ENCODE measurements at places on chromosomes 2 and 18.

DNA sequence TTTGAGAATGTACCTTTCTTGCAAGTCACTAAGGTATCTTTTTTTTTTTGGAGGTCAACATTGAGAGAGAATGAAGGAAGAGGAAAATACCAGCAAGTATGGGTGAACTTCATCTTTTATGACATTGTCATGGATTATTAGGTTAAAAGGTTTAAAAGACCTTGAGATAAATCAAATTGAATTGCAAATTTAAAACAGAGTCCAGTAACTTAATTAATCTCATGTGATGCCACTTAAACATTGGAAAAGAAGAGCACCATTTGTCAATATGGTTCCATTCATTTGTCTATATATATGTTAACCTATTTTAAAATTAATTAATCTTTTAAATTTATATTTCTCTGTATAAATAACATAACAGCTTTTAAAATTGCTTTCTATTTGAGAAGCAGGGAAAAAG, 83.8 kb downstream of the PPP1R1C start:
- DNase-seq = no peak

DNA sequence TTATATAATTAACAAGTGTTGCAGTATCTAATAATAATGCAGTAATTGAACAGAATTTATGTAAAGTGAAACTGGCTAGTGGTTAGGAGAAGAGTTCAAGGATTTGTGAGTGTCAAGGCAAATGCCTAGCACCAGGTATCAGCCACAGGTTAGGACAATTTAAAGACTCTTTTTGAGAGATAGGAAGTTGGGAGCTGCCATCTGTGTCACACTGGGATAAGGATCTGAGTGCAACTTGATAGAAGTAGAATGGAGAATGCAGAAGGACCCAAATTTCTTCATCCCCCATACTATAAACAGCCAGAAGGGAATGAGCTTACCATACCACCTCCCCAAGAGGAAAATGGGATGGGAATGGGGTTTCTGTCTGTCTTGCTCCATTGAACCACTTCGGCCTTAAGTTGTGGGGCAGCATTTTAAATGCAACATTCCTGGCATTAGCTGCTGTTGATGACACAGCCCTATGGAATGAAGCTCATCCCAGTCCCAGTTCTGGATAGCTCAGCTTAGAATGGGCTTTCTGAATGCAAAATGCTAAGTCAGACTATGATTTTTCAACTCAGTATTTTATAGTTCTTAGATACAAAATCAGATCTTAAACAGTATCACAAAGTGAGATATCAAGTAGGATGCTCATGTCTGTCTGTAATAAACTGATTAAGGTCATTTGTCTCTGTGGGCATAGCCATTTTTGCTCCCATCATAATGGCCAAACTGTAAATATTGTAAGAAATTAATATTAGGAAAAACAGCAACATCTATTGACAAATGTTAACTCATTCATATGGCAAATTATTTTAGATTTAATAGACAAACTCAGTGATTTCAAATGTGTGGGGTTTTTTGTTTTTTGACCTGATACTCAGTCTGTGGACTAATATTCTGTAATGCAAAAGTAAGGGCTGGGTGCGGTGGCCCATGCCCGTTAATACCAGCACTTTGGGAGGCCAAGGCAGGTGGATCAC, 44.0 kb downstream of the GPR155 start:
- DNase-seq = no peak

DNA sequence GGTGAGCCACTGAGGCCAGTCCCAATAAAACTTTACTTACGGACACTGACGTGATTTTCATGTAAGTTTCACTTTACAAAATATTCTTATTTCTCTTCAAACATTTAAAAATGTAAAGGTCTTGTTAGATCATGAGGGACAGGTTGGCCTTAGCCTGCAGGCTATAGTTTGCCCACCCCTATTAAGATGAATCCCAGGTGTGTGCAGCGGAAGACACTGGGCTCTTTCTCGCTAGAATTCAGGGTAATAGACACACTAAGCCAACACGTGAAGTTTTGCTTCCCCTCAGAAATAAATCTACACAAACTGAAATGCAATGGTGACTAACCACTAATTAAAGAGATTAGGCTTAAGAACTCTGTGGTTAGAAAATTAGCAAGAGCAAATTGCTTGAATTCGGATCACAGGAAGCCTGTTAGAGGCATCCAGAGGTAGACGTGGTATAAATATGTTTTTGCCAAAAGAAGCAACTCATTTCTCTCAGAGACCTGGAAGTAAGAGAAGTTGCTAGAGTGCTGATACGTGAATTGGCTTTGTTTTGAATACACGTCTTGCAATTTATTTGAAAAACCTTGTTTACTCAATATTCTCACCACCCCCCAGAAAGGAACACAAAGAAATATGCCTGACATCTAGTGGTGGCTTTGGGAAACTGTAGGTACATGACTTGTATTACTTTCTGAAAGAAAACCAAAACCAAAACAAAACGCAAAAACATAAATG, 151.6 kb downstream of the DTNB start:
- DNase-seq = no peak

GRCh38 chr18:35071819-35072247, 30.6 kb downstream of the MAPRE2 start:
- no peak for DNase-seq

GRCh38 chr2:240250985-240251847, 110.8 kb upstream of the OTOS start:
- no peak for DNase-seq

- DNase-seq = no peak
Measured at GRCh38 chr2:102032368-102033030, 40.7 kb downstream of the IL1R2 start.

GRCh38 chr2:41836948-41837347, 210.9 kb upstream of the PKDCC start:
- no peak for DNase-seq

- DNase-seq = no peak
Measured at GRCh38 chr2:98329549-98329948, 16.7 kb upstream of the CNGA3 start.

DNA sequence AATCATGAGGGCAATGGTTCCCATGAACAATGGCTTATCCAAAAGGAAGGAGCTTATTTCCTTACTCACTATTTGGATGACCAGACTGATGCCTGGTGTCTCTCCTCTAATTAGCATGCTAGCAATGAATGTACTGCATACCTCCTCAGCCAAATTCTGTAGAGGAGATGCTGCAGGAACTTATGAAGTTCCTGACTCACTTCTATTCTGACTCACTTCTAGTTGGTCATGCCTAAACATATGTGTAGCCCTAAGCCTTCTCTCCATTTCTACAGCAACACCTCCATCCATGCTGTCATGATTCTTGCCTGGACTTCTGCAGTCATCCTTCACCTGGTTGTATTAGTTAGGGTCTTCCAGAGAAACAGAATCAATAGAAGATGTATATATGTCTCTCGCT, 59.9 kb upstream of the MRPS9 start:
- DNase-seq = no peak

DNA sequence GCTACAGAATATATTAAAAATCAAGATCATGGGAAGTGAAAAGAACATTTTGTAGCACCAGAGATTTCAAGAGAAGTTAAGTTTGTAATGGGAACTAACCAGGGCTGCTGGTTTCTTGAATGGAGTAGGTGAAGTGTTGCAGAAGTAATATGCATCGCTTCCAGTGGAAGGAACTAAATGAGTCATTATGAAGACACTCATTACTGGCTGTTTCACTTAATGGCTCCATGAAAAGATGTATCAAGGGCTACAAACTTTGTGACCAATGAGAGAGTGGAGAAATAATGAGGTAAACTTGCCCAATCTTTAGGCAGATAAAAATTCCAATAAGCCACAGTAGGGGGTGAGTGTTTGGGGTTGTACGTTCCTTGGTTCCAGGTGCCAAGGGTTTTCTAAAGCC, 380.4 kb upstream of the POU3F3 start:
- no peak for DNase-seq

DNA sequence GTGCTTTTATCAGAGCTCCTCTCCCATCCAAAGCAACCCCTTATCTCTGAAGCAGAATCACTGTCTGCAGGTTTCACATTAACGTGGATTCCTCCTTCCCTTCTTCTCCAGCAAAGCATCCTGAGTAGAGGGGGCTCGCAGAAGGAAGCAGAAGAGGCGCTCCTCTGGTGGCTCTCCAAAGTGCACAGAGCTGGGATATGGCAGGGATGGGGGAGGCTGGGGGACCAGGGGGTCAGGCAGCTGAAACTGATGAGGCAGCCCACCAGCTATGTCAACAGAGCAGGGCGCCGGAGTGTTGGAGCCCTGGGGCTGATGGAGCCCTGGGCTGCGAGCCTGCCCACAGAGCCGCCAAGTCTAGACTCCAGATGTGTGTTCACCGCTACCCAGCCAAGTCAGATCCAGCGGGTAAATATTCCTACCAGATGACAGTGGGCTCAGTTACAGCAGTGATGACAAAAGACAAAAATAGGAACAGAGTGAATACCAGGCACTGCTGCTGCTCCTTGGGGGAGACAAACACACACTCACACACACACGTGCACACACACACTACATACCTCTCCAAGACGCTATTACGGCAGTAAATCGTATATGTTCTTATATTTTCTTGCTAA, 678.3 kb upstream of the ID2 start:
- DNase-seq = no peak

DNA sequence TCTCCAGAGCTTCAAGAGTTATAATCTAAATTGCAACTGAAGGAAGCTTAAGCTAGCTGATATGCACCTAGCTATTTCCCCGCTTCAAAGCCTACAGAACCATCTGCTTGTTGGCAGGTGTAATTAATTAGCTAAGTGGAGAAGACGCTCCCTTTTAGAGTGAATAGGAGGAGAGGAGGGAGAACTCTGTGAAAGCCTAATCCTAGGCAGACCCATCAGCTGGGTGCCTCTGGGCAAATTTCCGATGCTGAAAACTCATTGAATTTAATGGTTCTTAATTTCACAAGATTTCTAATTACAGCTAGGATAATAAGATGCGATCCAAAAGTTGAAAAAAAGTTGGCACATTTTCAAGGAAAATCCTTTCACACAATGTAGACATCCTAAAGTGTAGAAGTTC, 735.9 kb downstream of the ERBB4 start:
- DNase-seq = no peak

GRCh38 chr2:49794396-49794795, 640.1 kb upstream of the FSHR start:
- DNase-seq = no peak

- no peak for DNase-seq
Measured at GRCh38 chr2:54709336-54709809, 14.1 kb upstream of the EML6 start.

GRCh38 chr18:57981308-57982028, 62.6 kb upstream of the NEDD4L start:
- DNase-seq = no peak

DNA sequence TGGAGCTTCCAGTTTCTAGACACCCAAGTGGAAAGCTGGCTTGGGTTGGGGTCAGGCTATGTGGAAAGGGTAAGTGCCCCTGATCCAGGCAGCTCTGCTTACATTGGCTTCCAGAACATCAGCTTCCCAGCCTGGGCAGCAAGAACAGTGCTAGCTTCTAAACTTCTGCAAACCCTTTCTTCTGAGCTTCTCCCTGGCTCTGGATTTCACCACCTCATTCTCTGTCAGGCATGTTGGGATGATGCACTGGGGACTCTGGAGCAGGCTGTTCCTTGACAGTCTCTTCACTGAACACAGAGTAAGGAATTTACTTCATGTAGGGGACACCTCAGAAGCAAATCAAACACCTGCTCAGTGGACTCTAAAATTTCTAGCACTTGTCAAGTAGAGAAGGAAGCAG, 72.8 kb downstream of the LYPD1 start:
- DNase-seq = no peak

GRCh38 chr18:36338403-36338933, 41.0 kb downstream of the FHOD3 start:
- no peak for DNase-seq

DNA sequence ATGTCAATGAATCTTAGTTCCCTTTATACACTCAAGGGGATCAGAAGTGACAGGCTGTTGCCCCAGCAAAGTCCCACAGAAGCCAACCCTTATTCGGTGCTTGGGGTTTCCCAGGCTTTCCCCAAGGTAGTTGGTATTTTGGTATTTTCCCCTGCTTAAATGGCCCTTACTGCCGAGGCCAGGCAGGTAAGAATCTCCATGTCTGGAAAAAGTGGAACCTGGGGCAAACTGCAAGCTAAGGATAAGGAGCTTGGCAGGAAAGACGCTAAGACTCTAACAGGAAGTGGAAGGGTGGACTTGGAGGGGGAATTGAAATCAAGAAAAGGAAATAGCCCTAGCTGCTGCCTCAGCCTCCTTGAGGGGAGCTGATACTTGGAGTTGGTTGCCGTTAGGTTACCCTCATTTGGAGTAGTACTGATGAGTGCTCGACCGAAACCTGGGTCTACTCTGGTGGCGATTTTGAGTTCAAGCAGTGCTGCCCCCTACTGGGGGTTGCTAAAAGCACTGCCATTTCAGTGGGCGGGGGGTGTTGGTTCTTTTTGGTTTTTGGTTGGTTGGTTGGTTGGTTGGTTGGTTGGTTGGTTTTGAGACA, 3.3 kb upstream of the GPBAR1 start:
- DNase-seq = peak; percentile 57

DNA sequence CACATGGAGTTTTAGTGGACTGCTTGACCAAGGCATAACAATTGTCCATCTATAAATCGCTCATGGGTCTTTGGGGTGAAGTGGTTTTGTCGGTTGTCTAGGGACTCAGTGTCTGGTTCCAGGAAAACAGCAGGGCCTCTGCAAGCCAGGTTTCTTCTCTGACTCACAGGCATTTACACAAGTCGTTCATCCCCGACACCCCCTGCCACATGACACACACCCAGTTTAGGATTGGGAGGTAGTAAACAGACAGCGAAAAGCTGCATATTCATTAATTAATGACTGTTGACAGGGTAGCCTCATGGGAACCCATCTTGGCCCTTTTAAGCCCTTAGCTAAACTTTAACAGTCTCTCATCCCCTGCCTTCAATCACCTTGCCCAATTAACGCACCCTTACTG, 194.8 kb upstream of the ACVR2A start:
- no peak for DNase-seq

DNA sequence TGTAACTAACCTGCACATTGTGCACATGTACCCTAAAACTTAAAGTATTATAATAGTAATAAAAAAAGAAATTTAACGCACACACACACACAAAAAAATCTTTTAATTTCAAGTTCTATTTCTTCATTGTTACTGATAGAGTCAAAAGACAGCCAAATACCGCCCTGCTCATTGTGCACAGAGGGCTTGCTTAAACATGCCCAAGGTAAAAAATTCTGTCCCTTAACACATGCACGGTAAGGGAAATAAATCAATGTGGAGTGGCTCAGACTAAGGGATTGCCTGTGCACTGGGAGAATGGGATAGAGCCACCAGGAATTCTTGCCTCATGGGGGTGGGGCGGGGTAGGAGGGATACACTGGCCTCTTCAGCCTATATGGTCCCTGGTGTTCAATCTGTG, 468.0 kb downstream of the NUP35 start:
- DNase-seq = no peak

GRCh38 chr2:119442850-119443249, 11.2 kb downstream of the TMEM37 start:
- no peak for DNase-seq

- DNase-seq = no peak
Measured at GRCh38 chr2:50215736-50216135, 816.2 kb downstream of the NRXN1 start.
